ENCODE measurements at places on chromosomes 5 and 9.

GRCh38 chr5:4093970-4094369, 498.3 kb downstream of the IRX1 start:
- DNase-seq, result no peak

GRCh38 chr5:67009028-67009427, 187.6 kb downstream of the CD180 start:
- no peak for DNase-seq

DNA sequence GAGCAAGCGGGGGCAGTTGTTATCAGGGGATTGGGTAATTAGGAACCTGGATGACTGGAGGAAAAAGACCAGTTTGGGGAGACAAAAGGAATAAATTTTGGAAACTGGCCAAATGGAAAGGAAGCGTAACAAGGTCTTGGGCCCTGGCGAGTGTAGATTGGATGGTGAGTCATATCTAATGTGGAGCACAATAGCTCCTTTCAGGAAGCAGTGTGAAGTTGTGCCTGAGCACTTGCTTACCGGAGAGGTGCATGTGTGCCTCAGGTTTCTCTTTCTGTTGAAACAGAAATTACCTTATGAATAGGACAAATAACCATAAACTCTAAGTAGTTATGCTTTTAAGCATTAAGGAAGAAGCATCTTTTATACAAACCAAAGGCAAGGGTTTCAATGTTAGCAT, 176.4 kb downstream of the KIF4B start:
- no peak for DNase-seq

DNA sequence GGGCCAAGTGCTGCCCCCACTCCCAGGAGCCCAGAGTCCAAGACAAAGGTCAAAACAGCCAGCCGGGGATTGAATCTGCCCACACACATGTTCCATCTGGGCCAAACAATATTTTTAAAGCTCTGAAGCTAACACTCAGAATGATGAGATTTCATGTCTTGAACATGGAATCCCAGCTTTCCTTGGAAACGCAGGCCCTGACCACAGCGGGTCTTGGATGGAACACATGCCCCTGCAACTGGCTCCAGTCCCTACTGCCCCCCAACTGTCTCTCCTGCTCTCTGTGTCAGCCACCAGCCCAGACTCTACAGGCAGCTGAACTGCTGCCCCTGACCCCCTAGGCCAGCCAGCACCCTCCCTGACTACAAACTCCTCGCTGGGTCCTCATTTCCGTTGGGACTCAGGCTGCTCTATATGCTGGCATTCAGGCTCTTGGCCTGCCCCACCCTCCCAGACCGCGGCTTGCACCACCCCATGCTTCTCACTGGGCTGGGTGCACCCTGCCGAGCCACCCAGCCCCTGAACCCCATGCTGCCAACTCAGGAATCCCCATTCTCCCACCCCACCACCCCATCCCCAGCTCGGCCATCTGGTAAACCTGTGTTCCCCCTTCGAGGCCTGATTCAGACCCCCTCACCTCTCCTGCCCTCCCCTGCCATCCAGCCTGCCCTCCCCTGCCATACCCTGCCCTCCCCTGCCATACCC, 71.7 kb downstream of the ADAMTS2 start:
- DNase-seq, result no peak

GRCh38 chr5:181219262-181220177, 3.6 kb upstream of the TRIM41 start:
- no peak for DNase-seq

- no peak for DNase-seq
These were observed 70.8 kb downstream of the HTR4 start for GRCh38 chr5:148583421-148583965.

GRCh38 chr5:87588316-87588715, 175.6 kb upstream of the CCNH start:
- DNase-seq, result no peak

DNA sequence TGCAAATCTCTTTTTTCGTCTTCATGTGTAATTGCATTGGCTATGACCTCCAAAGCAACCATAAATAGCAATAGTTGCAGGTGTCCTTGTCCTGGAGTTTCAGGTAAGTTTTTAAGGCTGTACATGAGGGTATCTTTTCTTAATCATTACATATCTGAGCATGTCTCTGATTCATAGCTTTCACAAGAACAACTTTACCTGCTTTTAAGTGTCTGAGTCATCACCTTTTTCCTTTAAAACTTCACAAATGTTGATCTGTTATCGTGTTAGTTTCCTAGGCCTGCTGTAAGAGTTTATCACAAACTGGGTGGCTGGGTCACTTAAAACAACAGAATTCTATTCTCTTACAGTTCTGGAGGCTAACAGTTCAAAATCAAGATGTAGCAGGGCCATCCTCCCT, 13.8 kb downstream of the GARNL3 start:
- no peak for DNase-seq

- DNase-seq, result no peak
These were observed 1075.0 kb downstream of the CDH9 start for GRCh38 chr5:25963251-25964008.

- no peak for DNase-seq
These were observed 13.1 kb downstream of the LOX start for GRCh38 chr5:122064992-122065391.

- peak; percentile 46 for DNase-seq
These were observed 1.4 kb downstream of the DAB2 start for GRCh38 chr5:39423331-39423751.

GRCh38 chr9:99335280-99335679, 113.2 kb downstream of the SEC61B start:
- DNase-seq, result peak; percentile 15

- DNase-seq, result no peak
These were observed 344 bp downstream of the NEUROG1 start for GRCh38 chr5:135535420-135535819.

- no peak for DNase-seq
These were observed 20.6 kb upstream of the PTGES start for GRCh38 chr9:129773262-129774048.

DNA sequence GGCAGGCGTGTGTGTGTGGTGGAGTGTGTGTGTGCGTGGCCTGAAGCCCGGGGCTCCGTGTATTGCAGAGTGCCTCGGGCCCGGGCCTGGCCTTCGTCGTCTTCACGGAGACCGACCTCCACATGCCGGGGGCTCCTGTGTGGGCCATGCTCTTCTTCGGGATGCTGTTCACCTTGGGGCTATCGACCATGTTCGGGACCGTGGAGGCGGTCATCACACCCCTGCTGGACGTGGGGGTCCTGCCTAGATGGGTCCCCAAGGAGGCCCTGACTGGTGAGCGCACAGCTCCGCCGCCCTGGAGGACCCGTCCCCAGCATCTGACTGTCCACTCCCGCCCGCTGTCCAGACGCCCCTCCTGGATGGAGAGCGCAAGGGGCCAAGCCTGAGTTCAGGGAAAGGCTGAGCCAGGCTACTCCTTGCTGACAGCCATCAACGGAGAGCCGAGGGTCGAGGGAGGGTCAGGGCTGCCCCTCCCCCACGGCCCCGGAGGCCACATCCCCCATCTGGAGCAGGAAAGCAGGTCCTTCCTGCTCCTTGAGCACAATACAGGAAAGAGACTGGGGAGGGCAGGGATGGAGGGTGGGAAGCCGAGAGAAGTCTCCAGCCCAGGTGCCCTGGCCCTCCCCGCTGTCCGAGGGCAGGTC, 18.4 kb downstream of the SLC6A18 start:
- no peak for DNase-seq

Data from fibroblast of skin of abdomen (primary cell).